ENCODE measurements at places on chromosomes 3 and 15. TPM values are rescaled to one million over a fixed set of nuclear protein-coding genes. Genes with fewer than 3 reads are reported as not detected.

- no peaks in the 10 kb centered on the region for H3K4me1 ChIP-seq
- H3K4me3 ChIP-seq: no peak overlapping the region
- no peak overlapping the region for H3K27ac ChIP-seq
- no peaks in the 10 kb centered on the region for H3K36me3 ChIP-seq
- H3K27me3 ChIP-seq: no peaks in the 10 kb centered on the region
Observed at GRCh38 chr3:55893045-55893664, 406.0 kb upstream of the WNT5A start.

DNA sequence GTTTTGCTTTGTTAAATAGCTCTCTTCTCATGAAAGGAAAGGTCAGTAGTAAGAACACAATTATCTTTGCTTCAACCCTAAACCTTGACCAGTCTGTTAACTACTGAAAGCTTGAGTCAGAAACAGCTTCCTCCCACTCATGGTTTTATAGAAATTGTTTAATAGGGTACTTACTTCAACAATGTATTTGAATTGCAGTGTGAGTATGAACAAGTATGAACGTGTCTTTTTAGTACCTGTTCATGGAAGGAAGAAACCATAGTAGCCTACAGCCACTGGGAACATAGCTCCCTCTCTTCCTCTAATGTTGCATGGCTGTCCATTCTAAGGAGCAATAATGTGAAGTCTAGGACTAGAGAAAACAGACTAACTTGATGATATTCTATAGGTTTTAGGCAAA, 311.0 kb downstream of the MCTP2 start:
- no peaks in the 10 kb centered on the region for H3K4me1 ChIP-seq
- no peaks in the 10 kb centered on the region for H3K27me3 ChIP-seq
- no peak overlapping the region for H3K27ac ChIP-seq
- no peak overlapping the region for H3K4me3 ChIP-seq

- DNase-seq: no peak
- no peaks in the 10 kb centered on the region for H3K36me3 ChIP-seq
- H3K27me3 ChIP-seq: no peaks in the 10 kb centered on the region
- no peaks in the 10 kb centered on the region for H3K4me1 ChIP-seq
Observed at GRCh38 chr3:95044101-95044500, 981.2 kb downstream of the NSUN3 start.

LDHAL6B gene
- not detected for total RNA-seq

DNA sequence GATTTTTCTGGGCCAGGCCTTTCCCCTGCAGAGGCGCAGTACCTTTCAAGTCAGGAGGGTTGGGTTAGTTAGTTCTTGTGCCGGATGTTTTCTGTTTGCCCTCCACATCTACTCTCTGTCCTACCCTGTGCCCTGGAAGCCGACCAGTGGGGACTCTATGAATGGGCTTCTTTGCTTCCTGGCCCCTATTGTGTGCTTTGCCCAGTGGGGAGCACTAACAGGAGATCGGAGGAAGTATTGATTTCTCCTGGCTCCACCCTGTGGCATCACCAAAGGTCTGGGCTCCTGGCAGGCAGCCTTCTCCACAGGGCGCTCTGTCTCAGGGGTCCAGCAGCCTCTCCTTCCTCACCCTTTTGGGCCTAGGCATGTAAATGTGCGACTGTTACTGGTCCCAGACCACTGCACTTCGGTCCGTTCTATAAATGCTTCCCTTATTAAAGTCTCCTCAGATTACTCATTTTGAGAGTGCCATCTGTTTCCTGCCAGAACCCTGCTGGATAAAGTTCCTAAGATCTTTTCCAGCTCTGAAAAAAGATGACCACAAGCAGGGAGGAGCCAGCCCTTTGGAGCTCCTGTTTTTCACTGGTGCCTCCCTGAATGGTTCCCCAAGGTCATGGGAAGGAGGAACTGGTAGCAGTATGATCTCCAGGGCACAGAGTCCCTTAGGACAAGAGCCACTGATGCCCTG, 44.5 kb downstream of the CTDSPL start:
- DNase-seq: no peak
- peaks cover 61% of the 10 kb centered on the region for H3K4me1 ChIP-seq
- no peaks in the 10 kb centered on the region for H3K27me3 ChIP-seq
- no peak overlapping the region for H3K4me3 ChIP-seq
- H3K36me3 ChIP-seq: no peaks in the 10 kb centered on the region
